Endothelial cell (in vitro differentiated cells): ENCODE measurements at places on chromosomes 5 and 9. TPM values are rescaled to one million over a fixed set of nuclear protein-coding genes. Genes with fewer than 3 reads are reported as not detected.

Gene WWC1
- 1.1 TPM for total RNA-seq

Gene SKIC3
- total RNA-seq, result 80.4 TPM

DNA sequence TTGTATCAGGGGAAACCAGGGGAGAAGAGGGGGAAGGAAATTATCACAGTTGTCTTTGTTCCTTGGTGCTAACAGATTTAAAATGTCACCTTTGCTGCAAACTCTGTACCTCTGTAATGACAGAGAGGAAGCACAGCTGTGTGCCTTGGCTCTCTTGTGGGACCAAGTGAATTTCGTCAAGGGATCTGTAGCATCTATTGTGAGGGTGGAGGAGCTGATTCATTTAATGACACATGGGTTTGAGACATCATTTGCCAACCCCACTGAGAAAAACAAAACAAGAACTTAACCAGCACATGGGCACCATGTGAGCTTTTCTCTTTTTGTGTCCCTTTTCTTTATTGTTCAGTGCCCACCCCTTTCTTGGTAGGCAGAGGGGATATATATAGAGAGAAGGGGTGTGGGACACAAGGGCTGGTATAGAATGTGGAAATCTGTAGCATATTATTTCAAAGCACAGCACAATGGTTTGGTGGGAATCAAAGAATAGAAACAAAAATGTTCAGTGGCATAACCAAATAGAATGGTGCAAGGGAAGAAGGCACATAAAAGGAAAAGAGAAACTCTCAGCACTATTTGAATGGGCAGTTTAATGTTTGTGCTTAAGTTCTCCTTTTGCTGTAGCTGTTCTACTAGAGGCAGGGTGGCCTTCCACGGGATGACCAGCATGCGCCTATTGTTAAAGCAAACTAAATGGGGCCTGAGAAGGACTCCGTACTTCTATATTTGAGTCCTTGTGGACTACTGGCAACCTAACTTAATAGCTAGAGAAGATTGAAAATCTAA lies 63.3 kb downstream of the LIX1 start:
- no peak overlapping the region for H3K4me3 ChIP-seq
- peaks cover 3% of the 10 kb centered on the region for H3K4me1 ChIP-seq
- no peak overlapping the region for H3K27ac ChIP-seq
- H3K36me3 ChIP-seq, result no peaks in the 10 kb centered on the region
- no peaks in the 10 kb centered on the region for H3K27me3 ChIP-seq
- no peak for DNase-seq

- H3K27ac ChIP-seq, result no peak overlapping the region
- H3K27me3 ChIP-seq, result peaks cover 1% of the 10 kb centered on the region
- no peaks in the 10 kb centered on the region for H3K4me1 ChIP-seq
- no peaks in the 10 kb centered on the region for H3K36me3 ChIP-seq
- H3K4me3 ChIP-seq, result no peak overlapping the region
- DNase-seq, result no peak
Measured at GRCh38 chr5:156706631-156707030, 143.5 kb upstream of the PPP1R2B start.

GRCh38 chr5:108675736-108676135 lies 72.0 kb upstream of the FER start:
- no peaks in the 10 kb centered on the region for H3K36me3 ChIP-seq
- peaks cover 5% of the 10 kb centered on the region for H3K4me1 ChIP-seq
- H3K27me3 ChIP-seq, result peaks cover 6% of the 10 kb centered on the region
- H3K4me3 ChIP-seq, result no peak overlapping the region
- DNase-seq, result no peak
- H3K27ac ChIP-seq, result no peak overlapping the region

- H3K27ac ChIP-seq, result no peak overlapping the region
- no peak overlapping the region for H3K4me3 ChIP-seq
- no peaks in the 10 kb centered on the region for H3K4me1 ChIP-seq
- H3K36me3 ChIP-seq, result no peaks in the 10 kb centered on the region
Measured at GRCh38 chr9:134838651-134839454, 41.8 kb upstream of the FCN2 start.

DNA sequence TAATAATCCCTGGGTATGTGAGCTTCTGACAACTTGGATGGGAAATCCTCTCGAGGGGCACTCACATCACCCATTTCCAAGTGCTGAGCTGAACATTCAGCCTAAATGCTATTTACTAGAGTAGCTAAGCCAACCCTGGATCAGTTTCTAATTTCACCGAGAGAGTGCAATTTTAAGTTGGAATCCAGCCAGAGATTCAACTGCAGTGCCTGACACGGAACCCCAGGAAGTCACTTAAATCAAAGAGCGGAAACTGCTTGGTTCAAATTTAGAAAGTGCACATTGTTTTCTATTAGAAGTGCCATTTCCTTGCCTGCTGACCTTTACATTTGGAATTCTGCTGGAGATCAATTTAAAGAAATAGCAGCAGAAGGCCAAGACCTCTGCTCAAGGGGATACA lies 8.8 kb downstream of the SPRY4 start:
- peak overlapping the region; percentile 72 for H3K27ac ChIP-seq
- peaks cover 45% of the 10 kb centered on the region for H3K36me3 ChIP-seq
- DNase-seq, result no peak
- H3K27me3 ChIP-seq, result peaks cover 11% of the 10 kb centered on the region
- H3K4me1 ChIP-seq, result peaks cover 90% of the 10 kb centered on the region

GRCh38 chr5:15607076-15607475 lies 107.1 kb downstream of the FBXL7 start:
- peaks cover 2% of the 10 kb centered on the region for H3K27me3 ChIP-seq
- H3K27ac ChIP-seq, result peak overlapping the region; percentile 96
- DNase-seq, result no peak
- no peak overlapping the region for H3K4me3 ChIP-seq

DNA sequence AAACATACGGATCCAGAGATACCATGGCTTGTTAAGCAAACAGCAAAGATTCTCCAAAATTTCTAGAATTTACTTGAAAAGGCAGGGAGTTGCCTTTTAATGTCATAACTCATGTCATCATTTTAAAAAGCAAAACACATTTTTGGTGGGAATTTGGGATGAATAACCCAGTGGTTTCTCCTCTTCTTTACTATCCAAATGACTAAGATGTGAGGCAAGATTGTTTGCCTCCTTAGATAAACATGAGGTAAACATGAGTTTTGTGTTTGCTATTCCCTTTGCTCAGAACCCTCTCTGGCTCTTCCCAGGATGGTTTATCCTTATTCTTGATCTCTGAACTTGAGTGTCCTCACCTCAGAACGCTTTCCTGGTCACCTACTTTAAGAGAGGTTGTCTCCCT lies 267.0 kb downstream of the EBF1 start:
- no peaks in the 10 kb centered on the region for H3K27me3 ChIP-seq
- H3K4me1 ChIP-seq, result no peaks in the 10 kb centered on the region
- no peak for DNase-seq

GRCh38 chr9:98289614-98290201 lies 34.3 kb upstream of the TBC1D2 start:
- no peaks in the 10 kb centered on the region for H3K4me1 ChIP-seq
- no peak overlapping the region for H3K4me3 ChIP-seq
- H3K36me3 ChIP-seq, result no peaks in the 10 kb centered on the region
- DNase-seq, result no peak

DNA sequence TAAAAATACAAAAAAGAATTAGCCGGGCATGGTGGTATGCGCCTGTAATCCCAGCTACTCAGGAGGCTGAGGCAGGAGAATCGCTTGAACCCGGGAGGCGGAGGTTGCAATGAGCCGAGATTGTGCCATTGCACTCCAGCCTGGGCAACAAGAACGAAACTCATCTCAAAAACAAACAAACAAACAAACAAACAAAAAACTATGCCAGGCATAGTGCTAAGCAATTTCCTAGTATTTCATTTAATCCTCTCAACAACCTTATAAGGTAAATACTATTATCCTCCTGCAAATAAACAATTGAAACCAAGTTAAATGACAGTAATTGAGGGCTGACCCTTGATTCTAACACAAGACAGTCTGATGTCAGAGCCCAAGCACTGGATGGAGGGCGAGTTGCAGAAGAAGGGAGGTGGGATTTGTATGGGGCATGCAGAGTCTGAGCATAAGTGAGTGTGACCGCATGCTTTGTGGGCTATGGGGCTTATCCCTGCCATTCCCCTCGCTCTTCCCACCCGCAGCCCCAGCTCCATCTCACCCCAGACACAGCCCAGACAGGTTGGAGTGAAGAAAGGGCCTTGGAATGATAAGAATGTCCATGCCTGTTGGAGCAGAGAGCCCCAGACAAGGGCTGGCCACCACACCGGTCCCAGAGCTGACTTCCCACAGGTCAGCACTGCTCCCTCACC lies 24.3 kb upstream of the RPS14 start:
- H3K27ac ChIP-seq, result no peak overlapping the region
- peaks cover 16% of the 10 kb centered on the region for H3K4me1 ChIP-seq
- H3K27me3 ChIP-seq, result peaks cover 5% of the 10 kb centered on the region
- DNase-seq, result no peak
- no peaks in the 10 kb centered on the region for H3K36me3 ChIP-seq

DNA sequence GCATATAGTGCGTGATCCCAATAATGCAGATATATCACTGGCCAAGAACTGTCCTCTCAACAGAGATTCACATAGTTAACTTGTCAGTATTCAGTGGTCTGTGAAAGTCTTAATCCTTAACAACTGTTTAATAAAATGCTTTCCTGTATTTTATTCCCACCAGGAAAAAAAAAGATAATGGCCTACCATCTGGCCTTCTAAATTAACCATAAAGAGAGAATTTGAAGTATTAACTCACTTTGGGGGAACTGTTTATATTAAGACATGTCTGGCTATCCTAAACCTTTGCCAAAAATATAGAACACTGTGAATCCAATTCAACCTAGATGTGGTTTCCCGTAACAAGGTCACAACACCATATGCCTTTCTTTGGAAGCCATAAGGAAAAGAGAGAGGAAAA lies 818 bp upstream of the FREM1 start:
- no peaks in the 10 kb centered on the region for H3K27me3 ChIP-seq
- DNase-seq, result no peak
- H3K27ac ChIP-seq, result no peak overlapping the region
- no peaks in the 10 kb centered on the region for H3K36me3 ChIP-seq

DNA sequence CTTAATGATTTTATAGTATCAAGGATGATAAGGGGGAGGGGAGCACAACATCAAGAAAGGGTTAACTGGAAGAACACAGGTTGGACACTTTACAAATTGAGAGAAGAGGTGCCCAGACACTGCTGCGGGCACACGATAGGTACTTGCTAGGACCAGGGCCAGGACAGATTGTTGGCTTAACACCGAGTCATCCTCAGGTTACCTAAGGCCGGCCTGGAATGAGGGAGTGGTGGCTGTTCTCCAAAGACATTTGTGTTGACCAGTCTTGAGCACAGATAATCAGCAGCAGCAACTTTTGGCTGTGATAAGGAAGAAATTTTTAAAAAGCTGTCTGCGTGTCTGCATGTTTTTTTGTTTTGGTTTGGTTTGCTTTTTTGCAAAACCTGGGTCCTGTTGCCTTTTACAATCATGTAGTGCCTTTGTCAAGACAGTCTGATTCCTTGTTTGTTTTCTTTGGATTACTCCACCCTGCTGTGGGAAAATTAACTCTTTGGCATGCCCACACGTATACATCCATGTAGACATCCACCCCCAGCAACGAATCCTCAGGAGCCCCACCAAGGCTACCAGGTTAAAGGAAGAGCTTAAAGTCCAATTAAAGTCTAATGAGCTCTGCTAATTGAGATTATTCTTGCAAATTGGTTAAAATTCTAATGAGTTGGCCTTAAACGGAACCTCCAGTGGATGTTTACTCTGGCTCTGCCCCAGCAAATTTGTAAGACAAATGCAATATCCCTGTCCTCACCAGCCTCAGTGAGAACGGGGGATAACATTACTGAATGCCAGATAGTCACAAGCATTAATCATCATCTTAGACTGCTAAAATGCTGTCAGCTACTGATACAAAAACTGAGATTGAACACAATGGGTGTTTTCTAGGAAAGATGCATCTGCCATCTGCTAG lies 382.3 kb downstream of the ACTL7B start:
- H3K27me3 ChIP-seq, result no peaks in the 10 kb centered on the region
- no peak for DNase-seq
- H3K27ac ChIP-seq, result no peak overlapping the region
- no peaks in the 10 kb centered on the region for H3K4me1 ChIP-seq
- H3K36me3 ChIP-seq, result no peaks in the 10 kb centered on the region

DNA sequence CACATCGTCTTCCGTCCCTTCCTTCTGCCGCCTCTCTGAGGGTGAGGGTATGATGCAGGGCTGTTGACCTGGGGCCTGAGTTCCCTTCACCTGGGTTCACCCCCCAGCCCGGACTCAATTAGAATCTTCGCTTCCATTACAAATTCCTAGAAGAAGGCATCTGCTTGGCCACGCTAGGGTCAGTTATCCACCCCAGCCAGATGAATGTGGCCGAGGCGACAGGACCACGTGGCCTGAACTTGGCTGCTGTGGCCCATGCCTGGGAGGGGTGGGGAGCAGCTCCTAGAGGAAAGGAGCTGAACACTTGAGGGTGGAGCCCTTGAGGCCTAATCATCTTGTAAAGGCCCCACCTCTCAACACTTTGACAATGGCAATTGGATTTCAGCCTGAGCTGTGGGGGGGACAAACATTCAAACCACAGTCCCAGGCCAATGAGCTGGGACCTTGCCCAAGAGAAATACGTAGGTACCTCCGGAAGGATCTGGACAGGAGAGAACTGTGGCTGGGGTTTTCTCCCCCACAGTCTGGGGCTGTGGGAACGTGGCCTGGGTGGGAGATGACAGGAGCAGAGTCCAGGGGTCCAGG lies 90.6 kb upstream of the ADAMTS2 start:
- H3K27ac ChIP-seq, result no peak overlapping the region
- no peaks in the 10 kb centered on the region for H3K4me1 ChIP-seq
- no peaks in the 10 kb centered on the region for H3K36me3 ChIP-seq
- no peak overlapping the region for H3K4me3 ChIP-seq
- DNase-seq, result no peak
